ENCODE measurements at places on chromosomes 4 and X.

GRCh38 chr4:128841402-128841801 lies 31.9 kb downstream of the JADE1 start:
- no peak for DNase-seq

- no peak for DNase-seq
Observed at GRCh38 chr4:4987656-4988055, 31.6 kb downstream of the CYTL1 start.

- no peak for DNase-seq
Observed at GRCh38 chr4:162272215-162272614, 108.4 kb upstream of the FSTL5 start.

GRCh38 chr4:6324999-6325787 lies 55.5 kb downstream of the WFS1 start:
- no peak for DNase-seq

GRCh38 chrX:53476371-53476770 lies 42.2 kb upstream of the HSD17B10 start:
- no peak for DNase-seq

Data from iPS DF 6.9 (cell line).